ENCODE measurements at places on chromosomes 4 and X.

GRCh38 chr4:94531991-94532789 lies 80.4 kb downstream of the PDLIM5 start:
- no peak for DNase-seq

- DNase-seq = no peak
These were observed 71.9 kb upstream of the RPS6KA6 start for GRCh38 chrX:84259868-84260267.

GRCh38 chr4:180967936-180968335 lies 1275.3 kb upstream of the TENM3 start:
- no peak for DNase-seq

DNA sequence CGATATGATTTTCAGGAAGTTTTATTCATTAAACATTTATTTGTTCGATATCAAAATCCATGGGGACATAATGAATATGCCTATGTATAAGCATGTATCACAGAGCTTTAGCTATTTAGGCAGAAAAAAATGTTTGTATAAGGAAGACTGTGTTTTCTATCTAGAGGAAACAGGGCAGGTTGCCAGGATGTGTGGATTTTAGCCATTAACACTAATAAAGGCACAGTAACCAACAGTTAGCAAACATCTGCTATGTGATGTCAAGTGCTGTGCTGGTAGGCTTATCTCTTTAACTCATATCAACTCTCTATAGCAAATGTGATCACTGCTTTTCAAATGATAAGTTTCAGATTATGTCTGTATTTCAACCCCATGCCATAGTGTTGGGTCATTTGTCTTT lies 708.9 kb upstream of the HS3ST1 start:
- DNase-seq = no peak

GRCh38 chr4:2515830-2516550 lies 20.5 kb upstream of the FAM193A start:
- DNase-seq = no peak

DNA sequence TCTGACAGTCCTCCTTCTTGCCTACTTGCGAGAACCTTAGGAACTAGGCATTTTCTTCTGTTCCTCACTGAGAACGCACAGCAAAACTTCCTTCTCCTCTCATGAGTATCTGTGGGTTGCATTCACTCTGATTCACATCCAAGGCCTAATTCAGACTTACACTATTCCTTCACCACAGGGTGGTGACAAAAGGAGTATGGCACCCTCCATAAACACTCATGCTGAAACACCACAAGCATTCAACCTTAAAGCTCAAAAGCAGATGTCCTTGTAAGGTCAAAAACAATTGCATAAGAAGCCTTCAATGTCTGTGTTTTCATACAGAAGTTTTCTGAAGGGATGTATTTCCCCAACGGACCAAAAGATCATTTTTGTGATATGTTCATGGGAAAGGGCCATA lies 147.3 kb downstream of the CORIN start:
- DNase-seq = no peak

- no peak for DNase-seq
These were observed 218.5 kb downstream of the COL25A1 start for GRCh38 chr4:109083911-109084310.

DNA sequence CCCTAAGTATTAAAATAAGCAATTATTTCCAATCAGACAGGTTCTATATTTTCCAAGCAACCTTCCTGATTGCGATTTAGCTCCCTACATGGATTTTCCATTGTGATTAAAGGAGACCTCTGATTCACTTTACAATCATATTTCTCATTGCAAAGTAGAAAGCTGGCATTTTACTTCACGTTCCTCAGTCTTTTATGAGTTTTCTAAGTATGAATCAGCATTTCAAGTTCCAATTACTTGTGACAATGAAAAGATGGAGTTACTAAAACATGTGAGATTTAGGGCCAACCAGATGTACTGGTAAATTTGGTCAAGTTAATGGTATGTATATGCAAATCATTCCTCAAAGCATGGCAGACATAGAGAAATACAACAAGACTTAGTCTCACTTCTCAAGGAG lies 206.2 kb downstream of the KCNIP4 start:
- no peak for DNase-seq

DNA sequence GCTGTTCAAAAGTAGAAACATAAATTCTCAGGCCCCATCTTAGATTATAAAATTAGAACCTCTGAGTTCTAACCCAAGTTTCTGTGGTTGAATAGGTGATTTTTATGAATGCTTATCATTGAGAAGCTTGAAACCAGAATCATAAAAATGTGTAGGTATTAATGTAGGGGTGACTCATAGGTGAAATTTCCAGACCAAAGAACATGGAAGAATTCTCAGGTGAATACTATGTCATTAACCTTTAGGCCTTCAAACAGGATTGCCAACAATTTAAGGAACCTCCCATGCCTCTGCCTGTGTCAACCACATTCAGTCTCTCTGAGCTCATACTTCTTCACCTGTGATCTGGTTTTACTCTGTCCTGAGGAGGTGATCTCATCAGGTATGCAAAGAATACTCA lies 177.8 kb downstream of the NPFFR2 start:
- no peak for DNase-seq

Data from AG04450 (cell line).